ENCODE measurements at places on chromosomes 1 and 21.

DNA sequence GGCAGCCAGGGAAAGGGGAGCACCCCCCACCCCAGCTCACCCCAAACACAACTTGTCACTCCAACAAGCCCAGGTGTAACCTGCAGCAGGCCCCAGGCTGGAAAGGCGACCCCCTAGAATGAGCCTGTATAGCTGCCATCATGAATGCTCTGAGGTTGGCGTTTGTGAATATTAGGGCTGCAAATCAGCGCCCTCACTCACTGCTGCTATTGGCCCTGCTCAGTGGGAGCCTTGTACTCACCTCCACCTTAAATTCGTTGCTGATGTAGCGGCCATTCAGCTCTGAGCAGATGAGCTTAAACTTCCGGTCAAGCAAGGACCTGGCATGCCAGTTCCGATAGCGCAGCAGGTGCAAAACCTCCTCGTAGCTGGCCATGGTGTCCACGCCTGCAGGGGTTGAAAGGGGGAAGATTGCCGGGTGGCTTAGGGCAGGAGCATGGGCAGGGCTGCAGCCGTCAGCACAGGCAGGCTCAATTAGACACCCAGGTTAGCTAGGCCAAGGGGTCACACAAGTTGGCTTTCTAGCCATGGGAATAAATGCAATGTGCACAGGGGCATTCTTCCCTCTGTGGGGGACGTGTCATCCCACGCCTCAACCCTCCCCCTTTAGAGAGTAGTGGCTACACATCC, 81.7 kb downstream of the PIK3CD start:
- no peak for DNase-seq

DNA sequence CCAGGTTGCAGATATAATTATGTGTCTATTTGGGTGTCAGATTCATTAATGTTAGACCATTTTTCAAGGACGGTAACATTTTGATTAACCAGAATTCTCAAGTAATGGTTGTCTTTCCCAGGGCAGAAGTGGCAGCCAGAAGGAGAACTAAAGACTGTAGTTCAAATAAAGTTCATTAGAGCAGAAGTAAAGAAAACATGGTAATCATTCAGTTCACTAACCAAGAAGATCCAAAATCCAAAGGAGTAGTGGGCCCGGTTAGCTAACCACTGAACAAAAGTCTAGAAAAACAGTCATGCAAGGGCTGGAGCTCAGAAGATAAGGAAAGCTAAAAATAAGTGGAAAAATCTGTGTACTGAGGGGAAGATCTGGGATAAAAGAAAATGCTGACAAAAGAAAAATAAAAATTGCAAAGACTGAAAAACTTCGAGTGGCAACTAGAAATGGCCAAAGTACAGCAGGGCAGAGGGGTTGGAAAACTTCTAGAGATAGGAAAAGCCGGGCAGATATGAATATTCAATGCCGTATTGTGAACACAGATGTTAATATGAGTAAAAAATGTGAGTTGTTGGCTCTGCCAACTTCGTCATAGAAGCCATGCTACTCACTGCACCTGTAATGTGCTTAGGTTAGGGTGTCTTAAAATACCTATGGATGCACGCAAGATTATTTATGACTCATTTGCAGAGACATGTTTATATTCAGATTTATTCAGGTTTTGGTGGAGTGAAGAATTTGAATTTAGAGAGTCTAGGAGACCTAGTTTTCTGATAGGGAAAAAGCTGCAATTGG, 925.9 kb downstream of the LTN1 start:
- DNase-seq, result no peak

DNA sequence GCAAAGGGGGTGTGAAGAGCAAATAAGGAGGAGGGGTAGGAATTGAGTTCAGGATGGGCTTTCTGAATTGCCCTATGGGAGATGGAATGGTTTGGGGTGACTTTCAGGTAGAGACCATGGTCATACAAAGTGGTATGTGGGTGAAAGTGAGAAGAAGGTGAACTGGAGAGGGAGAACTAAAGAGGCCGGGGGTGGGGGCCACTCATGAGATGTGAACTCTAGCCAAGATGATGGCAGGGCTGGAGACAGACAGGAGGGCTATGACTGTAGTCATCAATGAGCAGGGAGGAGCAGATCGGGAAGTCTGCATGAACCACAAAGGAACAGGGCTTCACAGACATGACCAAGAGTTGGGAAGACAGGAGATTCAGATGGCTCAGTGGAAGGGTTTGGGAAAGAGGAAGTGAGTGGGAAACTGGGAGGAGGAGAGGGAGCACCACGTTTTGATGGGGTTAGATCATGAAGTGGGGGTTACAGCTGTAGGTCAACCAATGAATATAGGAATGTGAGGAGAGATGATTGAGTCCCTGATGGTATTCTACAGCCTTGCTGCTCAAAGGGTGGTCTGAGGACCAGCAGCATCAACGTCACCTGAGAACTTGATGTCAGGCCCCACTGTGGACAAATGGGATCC, 20.7 kb upstream of the LRRC8D start:
- no peak for DNase-seq

DNA sequence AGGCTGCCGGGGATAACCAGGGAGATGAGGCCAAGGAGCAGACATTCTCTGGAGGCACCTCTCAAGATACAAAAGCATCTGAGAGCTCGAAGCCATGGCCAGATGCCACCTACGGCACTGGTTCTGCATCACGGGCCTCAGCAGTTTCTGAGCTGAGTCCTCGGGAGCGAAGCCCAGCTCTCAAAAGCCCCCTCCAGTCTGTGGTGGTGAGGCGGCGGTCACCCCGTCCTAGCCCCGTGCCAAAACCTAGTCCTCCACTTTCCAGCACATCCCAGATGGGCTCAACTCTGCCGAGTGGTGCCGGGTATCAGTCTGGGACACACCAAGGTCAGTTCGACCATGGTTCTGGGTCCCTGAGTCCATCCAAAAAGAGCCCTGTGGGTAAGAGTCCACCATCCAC, 19.4 kb upstream of the SH3D21 start:
- no peak for DNase-seq

- DNase-seq, result no peak
Observed at GRCh38 chr1:235430991-235431390, 63.8 kb downstream of the TBCE start.

DNA sequence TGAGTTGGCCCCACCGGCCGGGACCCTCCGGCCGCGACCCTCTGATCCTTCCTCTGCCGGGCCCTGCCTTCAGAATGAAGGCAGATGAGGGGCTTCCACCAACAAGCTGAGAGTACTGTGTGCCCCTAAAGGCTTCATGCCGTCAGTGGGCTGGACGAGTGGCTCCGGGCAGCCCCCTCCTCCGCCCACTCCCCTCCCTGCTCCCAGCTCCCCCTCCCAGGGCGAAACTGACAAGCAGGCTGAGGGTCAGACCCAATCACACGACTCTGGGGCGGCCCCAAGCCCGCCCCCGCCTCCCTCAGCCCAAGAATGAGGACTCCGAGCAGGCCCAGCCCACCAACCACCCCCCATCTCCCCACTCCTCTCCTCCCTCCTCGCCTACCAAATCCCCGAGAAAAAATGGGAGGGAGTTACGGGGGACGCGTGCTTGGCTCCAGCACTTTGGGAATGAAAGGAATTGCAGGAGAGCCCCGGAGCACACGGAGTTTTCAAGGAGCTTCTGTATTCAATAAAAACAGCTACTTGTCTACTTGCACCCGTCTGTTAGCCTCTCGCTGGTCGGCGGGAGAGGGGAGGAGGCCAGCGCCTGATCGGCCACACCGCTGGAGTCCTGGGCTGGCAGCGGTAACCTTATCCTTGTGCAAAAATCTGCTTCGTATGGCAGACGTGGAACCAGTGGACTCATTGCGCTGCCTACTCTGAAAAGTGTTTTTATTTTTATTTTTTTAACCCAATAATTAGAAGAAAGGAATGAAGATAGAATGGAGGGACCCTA, at the start of gene COL11A1:
Gene COL11A1, minus strand, starts transcription at position 147 of the 775 bp plus-strand sequence. CDS start 344 bp downstream, outside the sequence.
- peak; percentile 82 for DNase-seq

- DNase-seq, result peak; percentile 19
Observed at GRCh38 chr1:225554216-225554812, 98.6 kb downstream of the ENAH start.

DNA sequence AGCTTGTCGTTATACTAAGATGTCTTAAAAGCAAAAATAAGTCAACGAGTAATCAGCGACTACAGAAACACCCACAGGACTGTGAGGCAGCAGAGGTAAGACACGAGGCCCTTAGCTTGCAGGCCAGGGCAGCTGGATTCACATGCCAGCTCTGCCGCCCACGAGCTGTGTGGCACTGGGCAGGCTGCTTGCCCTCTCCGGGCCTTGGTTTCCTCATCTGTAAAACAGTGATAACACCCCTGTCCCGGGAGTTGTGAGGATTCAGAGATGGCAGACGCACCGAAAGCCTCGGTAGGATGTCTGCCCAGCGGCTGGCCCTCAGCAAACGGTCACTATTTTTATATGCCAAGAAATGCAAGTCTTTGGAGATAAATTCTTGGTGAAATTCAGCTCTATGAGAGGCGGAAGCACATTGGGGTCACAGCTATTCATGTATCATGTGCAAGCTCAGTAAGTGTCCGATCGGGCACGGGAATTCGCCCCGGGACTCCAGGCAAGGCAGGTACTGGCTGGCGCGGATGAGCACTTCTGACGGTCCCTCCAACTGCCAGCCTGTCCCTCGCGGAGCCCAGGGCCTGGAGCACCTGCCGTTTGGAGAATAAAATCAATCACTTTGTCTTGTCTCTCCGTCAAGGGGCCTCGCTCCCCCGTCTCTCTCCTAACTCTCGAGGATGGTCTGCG, 1.1 kb downstream of the C2CD2 start:
- no peak for DNase-seq

DNA sequence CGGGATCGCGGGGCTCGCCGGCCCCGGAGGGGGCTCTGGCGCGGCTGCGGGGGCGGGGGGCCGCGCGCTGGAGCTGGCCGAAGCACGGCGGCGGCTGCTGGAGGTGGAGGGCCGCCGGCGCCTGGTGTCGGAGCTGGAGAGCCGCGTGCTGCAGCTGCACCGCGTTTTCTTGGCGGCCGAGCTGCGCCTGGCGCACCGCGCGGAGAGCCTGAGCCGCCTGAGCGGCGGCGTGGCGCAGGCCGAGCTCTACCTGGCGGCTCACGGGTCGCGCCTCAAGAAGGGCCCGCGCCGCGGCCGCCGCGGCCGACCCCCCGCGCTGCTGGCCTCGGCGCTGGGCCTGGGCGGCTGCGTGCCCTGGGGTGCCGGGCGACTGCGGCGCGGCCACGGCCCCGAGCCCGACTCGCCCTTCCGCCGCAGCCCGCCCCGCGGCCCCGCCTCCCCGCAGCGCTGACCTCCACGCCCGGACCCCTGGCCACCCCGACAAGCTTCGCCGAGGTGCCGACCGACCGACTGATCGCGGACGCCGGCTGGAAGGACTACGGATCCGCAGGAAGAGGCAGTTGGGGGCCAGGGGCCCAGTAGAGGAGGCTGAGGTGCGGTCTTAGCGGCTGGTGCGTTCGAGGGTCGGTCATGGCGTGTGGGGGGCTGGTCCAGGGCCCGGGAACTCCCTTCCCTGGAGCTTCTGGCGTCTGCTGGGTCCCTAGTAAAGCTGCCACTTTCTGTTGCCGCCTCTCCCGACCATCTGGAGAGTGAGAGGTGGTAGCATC, 711 bp downstream of the TRNP1 start:
- peak; percentile 68 for DNase-seq

GRCh38 chr1:59029411-59030167, 245.7 kb upstream of the JUN start:
- peak; percentile 41 for DNase-seq

GRCh38 chr1:61904354-61904753, 162.1 kb downstream of the PATJ start:
- DNase-seq, result no peak

DNA sequence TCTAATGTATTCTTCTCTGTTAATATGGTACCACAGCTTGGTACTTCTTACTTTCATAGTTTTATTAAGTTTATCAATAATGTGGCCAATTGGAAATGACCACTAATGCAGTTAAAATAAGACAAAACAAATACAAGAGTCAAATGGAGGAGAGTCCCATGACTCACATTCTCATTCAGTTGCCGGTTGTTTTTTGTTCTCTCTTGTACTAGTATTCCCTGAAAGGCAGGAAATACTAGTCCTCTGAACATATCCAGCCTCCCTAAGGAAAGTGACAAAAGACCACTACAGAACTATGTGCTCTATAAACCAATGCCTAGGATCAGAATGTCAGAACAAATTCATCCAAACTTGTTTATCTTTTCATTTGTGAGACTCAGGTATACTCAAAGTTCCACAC, 165.2 kb upstream of the SAMSN1 start:
- no peak for DNase-seq

GRCh38 chr1:40041466-40041838, 923 bp downstream of the CAP1 start:
- no peak for DNase-seq

DNA sequence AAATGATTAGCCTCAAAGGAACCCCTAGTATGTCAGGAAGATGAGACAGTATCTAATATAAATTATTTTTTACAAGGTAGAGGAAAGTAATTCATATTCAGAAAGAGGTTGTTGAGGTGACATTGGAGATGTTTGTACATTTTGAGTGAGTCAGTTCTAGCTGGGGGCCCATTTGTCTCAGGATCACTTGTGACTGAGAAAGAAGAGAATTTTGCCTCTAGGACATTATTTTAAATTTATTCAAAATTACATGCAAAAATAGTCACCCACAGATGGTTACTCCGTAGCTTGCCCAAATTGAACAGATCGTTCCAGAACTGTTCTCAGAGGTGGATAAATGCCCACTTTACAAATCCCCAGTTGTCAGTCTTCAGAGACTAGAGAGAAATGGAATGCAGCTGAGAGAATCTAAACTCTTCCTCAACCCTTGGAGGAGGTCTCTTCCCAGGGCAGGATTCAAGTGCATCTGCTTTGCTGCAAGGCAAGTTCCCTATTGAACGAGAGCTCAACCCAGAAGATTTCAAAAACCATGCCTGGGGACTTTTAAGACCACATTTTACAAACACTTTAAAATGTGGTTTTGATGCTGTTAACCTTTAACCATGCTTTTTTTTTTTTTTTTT, 987.8 kb upstream of the ADAMTS5 start:
- DNase-seq, result peak; percentile 8

DNA sequence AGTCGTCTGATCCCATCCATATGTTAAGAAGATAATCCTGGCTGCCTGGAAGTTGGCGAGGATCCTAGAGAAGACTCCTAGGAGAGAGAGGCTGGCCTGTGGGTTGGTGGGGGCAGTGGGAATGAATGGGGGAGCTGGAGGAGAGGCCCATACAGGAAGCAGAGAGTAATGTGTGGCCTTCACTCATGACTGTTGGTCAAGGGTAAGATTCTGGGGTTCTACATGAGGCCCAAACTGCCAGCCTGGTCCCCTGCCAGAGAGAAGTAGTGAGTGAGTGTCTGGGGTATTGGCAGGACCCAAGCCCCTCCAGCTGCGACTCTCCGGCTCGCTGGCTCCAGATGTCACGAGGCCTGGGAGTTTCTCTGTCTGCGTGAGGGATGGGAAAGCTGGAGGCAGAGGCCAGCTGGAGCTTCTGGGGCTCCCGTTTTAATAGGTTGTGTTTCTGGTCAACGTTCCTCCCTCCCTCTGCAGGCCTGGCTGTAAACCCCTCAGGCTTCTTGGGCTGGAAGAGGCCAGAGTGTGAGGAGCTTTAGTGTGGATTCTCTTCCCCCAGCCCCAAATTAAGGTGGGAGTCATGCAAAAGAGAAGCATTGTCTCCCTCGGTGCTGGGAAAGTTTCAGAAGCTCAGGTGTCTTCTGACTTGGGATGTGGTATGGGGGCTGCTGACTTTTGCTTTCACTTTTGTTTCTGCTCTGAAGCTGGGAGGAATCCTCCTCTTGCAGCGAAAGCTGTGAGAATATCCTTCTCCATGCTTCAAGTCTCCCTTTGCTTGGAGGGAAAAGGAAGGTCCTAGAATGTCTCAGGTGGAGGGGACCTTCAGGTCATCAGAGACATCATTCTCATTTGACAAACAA, 2.6 kb downstream of the TMEM51 start:
- no peak for DNase-seq
